Mesendoderm (in vitro differentiated cells): ENCODE measurements at places on chromosomes 3 and 15.

GRCh38 chr3:81761904-81762580 is 597 bp upstream of the GBE1 start:
- peak; percentile 60 for DNase-seq

GRCh38 chr3:8352475-8352874 is 149.1 kb upstream of the LMCD1 start:
- DNase-seq, result no peak

DNA sequence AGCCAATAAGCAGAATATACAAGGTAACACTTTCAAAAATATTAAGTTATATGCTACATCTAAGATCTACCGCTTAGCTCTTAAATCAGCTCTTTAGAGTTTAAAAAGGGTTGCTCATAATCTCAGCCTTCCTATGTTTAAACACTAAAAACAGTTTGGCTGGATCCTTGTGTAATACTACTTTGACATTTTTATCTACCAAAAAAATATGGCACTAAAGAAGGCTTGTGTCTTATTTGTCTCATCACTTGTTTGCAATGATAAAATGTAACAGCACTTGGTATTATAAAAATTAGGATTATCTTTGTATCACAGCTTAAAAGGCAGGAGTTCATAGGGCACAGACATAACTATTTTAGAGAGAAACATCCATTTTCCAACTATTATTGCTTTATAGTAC is 9.8 kb downstream of the ANKRD28 start:
- no peak for DNase-seq

- DNase-seq, result peak; percentile 26
These were observed 479.8 kb upstream of the TBL1XR1 start for GRCh38 chr3:177676947-177677587.

DNA sequence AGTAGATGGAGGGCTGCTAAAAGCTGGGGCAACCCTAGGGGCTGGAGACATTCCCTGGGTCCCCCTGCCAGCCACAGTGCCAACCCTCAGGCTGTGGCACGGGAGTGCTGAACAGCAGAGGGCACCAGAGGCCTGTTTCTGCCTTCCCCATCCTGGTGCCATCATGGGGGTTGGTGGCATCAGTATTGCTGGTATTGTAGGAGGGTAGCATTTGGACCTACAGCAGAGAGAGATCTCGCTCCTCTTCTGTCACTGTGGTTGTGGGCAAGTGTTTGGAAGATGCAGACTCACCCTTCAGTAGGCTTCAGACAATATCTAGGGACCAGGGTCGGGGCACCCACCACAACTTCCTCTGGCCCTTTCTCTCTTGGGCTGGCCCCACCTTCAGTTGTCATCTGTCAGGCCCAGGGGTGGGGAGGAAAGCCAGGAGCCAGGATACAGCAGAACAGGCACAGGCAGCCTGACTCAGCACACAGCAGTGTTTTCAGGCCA is 123.5 kb downstream of the RPLP1 start:
- DNase-seq, result no peak

- DNase-seq, result no peak
These were observed 188.4 kb upstream of the SYNPR start for GRCh38 chr3:63089751-63090132.

- no peak for DNase-seq
These were observed at the start of gene SLC24A5 for GRCh38 chr15:48120745-48121144. TSS of gene SLC24A5 (plus strand) at chr15:48120990. CDS start at chr15:48121045, 55 bp downstream.

DNA sequence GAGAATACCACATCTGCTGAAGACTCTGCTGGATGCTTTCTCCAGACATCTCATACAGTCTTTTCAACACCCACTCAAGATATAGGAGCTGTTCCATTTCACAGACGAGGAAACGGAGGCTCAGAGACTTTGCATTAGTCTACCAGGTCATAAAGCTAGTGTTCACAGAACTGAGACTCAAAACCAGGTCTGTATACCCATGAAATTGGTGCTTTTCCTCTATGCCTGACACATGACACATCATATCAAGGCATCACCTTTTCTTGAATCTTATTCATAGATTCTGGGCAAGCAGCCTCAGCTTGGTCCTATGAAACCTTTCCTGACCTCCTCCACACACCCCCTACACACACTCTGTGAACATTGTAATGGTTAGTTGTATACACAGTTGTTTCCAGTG is 101.2 kb downstream of the LPP start:
- DNase-seq, result no peak

GRCh38 chr3:73215281-73215680 is 153.8 kb downstream of the EBLN2 start:
- no peak for DNase-seq

GRCh38 chr3:161586556-161587235 is 90.1 kb downstream of the OTOL1 start:
- DNase-seq, result no peak

- no peak for DNase-seq
These were observed 15.2 kb upstream of the RTP2 start for GRCh38 chr3:187717572-187717971.

DNA sequence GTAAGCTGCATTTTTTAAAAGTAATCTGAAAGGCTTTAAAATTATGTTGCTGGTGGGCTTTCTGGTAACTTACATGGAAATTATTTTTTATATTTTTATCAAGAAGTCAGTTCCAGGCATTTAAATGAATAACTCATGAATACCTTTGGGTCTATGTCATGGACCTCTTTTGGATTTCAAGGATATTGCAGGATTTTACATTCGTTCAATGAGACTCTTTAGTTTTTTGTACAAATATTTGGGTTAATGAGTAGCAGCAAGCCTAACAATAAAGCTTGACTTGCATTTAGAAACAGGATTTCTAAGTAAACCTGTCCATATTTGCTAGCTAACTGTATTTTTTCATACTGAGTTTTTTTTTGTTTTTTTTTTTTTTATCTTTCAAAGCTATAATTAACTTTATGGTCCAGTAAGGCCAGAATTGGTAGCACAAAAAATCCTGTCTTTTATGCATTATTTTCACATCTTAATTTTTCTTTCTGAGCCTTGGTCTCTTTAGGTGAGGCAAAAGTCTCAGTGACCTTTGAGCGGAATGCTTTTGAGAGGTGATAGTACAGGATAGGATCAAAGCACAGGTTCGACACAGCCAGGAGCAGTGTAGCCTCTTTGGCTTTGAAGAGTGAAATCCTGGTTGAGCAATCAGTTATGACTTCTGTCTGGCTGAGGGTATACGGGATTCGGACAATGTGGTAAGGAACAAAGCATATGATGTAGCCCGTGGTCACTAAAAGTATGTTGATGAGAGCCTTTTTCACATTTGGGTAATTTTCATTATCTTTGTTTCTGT is 4.8 kb downstream of the GPR171 start:
- no peak for DNase-seq

GRCh38 chr3:128551451-128551850 is 58.5 kb upstream of the GATA2 start:
- DNase-seq, result no peak

GRCh38 chr3:64073158-64073761 is 50.0 kb upstream of the PSMD6 start:
- no peak for DNase-seq

- DNase-seq, result peak; percentile 54
These were observed 9.3 kb downstream of the VEPH1 start for GRCh38 chr3:157493627-157494550.

- no peak for DNase-seq
These were observed 2.1 kb downstream of the IDH2 start for GRCh38 chr15:90099868-90100831.

DNA sequence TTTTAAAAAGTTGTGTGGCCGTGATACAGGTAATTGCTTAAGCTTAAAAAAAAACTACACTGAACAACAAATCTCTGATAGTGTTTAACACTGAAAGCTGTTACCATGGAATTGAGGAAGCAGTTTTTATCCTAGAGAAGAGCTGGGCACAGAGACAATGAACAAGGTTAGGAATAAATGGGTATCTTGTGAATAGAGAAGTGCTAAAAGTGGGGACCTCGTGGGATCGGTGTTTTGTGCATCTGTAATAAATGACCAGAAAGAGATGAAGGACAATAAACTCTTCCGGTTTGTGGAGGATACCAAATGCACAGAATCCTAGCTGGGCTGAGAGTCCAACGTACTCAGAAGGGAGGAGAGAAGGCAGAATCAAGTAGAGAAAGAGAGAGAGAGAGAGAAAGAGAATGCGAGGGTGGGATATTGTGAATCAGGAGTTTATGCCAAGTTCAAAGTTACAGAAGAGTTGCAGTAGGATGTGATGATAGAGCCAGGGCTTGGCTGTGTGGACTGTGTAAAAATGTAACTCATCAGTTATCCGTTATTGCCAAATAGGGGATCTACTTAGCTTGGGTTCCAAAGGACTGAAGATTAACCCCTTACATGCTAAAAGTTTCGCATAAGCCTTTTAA is 148.9 kb downstream of the IL20RB start:
- no peak for DNase-seq

DNA sequence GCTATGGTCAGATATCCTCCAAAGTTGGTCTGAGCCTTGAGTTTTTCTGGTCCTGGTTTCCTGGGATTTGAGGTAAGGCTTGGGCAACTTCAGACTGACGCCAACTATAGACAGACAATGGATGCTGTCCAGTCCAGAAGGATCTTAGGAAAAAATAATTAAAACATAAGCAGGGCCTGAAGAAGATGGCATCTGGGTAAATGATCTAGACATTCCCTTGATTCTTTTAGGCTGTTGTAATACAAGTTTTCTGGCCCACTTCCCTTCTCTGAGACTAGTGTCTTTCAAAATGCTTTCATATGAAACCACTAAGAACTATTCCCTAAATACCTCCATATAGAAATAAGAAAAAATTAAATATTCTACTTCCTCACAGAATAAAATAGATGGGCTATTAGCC is 47.7 kb upstream of the PLXND1 start:
- no peak for DNase-seq

DNA sequence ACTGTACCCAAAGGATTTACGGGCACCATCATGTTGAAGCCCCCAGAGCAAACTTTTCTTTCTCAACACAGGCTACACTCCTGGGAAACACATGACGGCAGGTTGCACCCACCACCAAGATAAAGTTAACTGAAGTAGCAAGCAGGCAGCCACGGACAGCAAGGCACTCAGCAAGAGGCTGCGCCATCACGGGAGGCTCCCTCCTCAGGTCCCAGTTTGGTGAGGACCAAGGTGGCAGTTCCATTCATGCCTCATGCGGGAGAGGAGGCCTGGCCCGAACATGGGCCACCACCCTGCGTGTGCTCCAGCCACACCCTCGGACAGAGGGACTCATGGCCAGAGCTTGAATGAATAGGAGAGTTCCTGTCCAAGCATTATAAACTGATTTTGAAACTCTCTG is 6.8 kb downstream of the ADCY5 start:
- DNase-seq, result no peak

DNA sequence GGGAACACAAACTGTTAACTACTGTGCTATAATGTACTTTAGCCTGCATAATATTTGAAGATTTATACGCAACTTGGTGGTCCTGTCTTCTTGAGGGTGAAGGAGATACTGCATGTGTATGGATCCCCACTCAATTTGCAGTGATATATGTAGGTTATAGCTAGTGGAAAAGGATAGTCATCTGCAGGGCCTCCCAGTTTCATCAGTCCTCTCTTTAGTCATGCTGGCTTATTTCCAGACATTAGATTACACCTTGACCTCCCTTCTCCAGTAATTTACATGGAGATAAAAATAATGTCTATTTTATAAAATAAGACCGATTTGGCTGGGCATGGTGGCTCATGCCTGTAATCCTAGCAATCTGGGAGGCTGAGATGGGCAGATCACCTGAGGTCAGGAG is 3.7 kb downstream of the NR1D2 start:
- no peak for DNase-seq

DNA sequence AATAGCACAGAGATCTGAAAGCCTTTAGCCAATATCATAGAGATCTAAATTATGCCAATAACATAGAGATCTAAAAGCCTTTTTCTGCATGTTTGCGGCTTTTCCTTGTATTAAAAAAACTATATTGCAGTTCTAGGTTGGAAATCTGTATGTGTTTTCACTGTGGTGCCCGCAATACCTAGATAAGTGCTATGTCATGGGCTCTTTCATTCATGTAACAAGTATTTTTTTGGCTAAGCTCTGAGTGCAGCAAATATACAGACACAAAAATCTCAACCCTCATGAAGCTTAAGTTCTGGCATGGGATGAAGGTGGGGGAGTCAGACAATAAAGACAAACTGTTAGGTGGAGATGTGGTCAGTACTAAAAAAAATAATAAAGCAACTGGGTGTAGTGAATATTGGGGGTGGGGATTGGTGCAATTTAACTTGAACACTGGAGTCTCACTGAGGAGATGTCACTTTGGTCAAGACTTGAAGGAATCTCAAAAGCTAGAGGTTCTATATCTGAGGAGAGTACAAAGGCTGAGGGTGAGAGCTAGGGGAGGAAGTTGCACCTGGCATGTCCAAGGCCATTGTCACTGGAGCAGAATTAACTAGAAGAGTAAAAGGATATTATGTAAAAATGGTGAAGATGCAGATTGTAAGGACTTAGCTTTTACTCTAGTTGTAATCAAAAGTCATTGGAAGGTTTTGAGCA is 973 bp downstream of the BUB1B start:
- DNase-seq, result no peak

DNA sequence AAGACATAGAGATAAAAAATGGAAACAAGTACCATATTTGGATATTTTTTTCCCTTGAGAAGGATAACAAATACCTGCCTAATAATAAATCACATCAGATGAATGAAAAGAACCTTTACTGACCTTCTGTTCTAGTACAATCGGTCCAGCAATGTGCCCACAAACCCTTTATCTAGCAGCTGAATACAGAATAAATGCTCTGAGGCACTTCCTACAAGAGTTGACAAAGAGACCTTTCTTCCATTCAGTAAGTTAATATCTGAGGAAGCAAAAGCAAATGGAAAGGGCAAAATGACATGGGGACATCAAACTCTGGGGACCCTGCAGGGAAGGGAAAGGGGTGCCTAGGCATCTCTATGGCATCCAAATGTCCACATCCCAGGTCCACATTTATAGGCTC is 115.8 kb downstream of the NEK10 start:
- no peak for DNase-seq

DNA sequence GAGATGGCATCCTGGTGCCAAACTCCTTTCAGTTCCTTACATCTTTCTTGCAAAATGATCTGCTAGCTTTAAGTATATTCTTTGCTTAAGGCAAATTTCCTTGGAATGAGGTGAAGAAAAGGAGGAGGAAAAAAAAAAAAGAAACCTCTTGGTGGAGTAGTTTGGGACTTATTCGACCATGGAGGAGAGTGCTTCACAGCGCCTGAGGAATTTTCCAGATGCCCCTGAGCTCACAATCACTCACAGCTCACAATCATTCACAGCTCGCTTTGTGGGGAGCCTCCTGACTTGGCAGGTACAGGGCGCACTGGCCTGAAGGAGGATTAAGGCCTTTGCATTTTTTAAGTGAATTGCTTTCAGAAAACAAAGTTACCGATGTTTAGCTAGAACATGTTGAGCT is 53.9 kb downstream of the BOC start:
- DNase-seq, result no peak

GRCh38 chr3:171309906-171310359 is 150.3 kb downstream of the TNIK start:
- peak; percentile 36 for DNase-seq

DNA sequence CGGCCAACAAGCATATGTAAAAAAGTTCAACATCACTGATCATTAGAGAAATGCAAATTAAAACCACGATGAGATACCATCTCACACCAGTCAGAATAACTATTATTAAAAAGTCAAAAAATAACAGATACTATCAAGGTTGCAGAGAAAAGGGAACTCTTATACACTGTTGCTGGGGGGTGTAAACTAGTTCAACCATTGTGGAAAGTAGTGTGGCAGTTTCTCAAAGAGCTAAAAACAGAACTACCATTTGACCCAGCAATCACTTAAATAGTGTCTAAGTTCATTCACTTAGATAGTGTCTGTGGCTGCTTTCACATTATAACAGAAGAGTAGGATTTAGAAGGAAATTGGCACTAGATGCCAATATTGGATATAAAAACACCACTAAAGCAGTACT is 49.7 kb downstream of the CGGBP1 start:
- DNase-seq, result no peak

- DNase-seq, result peak; percentile 58
These were observed 1.4 kb upstream of the RAD18 start for GRCh38 chr3:8964436-8965370.
